ENCODE measurements at places on chromosomes 12 and 14.
A peak's percentile ranks its signal among the peaks of the same experiment; 100 is the strongest.

DNA sequence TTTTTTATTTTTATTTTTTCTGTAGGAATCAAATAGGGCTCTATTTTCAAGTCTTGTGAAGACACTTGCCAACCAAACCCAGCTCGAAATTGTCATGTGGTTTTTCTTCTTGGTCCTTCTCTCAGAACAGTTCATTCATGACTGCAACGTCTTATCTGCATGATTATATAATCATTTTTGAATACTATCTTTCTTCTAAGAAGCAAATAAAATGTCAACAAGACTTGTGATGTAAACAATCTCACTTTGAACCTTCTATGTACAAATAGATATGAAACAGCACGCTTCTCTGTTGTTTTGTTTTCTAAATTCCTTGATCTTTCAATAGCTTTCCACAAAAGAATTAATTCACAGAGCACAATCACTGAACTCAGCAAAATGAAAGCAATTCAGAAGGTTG is 320.7 kb downstream of the SOX5 start:
- H3K27ac ChIP-seq: no peak overlapping the region
- no peaks in the 10 kb centered on the region for H3K4me1 ChIP-seq
- H3K4me3 ChIP-seq: no peak overlapping the region
- H3K27me3 ChIP-seq: no peaks in the 10 kb centered on the region
- H3K36me3 ChIP-seq: no peaks in the 10 kb centered on the region

GRCh38 chr12:99053616-99054362 is 408.7 kb downstream of the APAF1 start:
- H3K4me3 ChIP-seq: no peak overlapping the region
- H3K27ac ChIP-seq: no peak overlapping the region
- H3K36me3 ChIP-seq: no peaks in the 10 kb centered on the region
- no peaks in the 10 kb centered on the region for H3K4me1 ChIP-seq
- no peak for DNase-seq
- no peaks in the 10 kb centered on the region for H3K27me3 ChIP-seq

- H3K4me1 ChIP-seq: peaks cover 75% of the 10 kb centered on the region
- no peaks in the 10 kb centered on the region for H3K27me3 ChIP-seq
- no peaks in the 10 kb centered on the region for H3K36me3 ChIP-seq
- no peak overlapping the region for H3K4me3 ChIP-seq
- peak; percentile 73 for DNase-seq
- peak overlapping the region; percentile 41 for H3K27ac ChIP-seq
Observed at GRCh38 chr12:104671409-104672095, 214.8 kb downstream of the CHST11 start.

DNA sequence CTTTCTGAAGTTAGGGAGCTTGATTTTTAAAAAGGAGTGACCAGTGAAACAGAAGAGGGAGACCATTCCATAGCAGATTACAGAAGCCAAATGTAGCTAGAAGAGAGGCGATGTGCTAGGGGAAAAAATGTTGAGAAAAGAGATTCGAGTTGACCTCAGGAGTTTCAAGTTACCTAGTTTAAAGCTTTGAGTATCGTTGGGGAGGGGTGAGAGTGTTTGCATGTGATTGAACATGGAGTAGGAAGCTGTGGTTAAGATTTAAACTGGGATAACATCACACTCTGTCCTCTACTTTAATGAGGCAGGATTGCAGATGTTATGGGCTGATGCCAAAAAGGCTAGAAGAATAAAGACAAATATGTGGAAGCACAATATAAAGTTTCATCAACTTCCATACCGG is 3.7 kb downstream of the LETMD1 start:
- no peak overlapping the region for H3K27ac ChIP-seq
- H3K27me3 ChIP-seq: no peaks in the 10 kb centered on the region
- peaks cover 71% of the 10 kb centered on the region for H3K36me3 ChIP-seq
- H3K4me3 ChIP-seq: no peak overlapping the region

DNA sequence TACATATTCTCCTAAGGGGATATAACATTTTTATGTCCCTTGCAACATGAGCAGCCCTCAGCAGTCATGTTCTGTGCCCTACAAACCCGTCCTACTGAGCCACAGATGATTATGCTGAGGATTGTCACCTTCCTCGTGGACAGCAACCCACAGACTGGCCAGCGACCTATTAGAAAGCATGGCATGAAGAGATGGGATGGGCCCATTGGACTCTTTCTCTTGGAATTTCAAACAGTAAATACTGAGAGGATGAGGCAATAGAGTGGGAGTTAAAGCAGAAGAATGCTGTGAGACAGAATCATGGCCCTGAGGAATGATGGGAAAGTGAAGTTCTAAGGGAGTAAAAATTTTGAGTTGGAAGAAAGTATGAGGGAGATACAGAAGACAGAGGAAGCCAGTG is 149.9 kb upstream of the BTG1 start:
- no peaks in the 10 kb centered on the region for H3K27me3 ChIP-seq
- no peak overlapping the region for H3K4me3 ChIP-seq
- peaks cover 13% of the 10 kb centered on the region for H3K4me1 ChIP-seq
- DNase-seq: no peak

DNA sequence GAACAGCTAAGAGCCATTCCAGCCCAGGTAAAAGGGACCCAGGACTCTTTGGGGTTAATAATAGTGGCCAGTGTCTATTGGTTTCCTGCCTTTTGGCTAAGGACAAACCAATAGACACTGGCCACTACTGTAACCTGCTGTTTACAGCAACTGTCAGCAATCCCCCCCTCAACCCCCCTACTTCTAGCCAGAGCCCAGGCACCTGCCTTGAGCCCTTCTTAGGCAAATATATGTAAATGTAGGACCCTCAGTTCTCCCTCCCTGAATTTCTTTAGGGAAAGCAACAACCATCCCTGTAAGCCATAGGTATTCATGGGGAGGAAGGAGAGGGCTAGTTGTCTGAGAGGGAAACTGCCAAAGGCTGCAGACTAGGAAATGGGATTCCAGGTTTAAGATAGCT is 22.3 kb downstream of the HOXC4 start:
- DNase-seq: no peak
- H3K4me3 ChIP-seq: no peak overlapping the region
- H3K36me3 ChIP-seq: no peaks in the 10 kb centered on the region
- H3K4me1 ChIP-seq: no peaks in the 10 kb centered on the region
- no peak overlapping the region for H3K27ac ChIP-seq
- H3K27me3 ChIP-seq: peaks cover 89% of the 10 kb centered on the region

DNA sequence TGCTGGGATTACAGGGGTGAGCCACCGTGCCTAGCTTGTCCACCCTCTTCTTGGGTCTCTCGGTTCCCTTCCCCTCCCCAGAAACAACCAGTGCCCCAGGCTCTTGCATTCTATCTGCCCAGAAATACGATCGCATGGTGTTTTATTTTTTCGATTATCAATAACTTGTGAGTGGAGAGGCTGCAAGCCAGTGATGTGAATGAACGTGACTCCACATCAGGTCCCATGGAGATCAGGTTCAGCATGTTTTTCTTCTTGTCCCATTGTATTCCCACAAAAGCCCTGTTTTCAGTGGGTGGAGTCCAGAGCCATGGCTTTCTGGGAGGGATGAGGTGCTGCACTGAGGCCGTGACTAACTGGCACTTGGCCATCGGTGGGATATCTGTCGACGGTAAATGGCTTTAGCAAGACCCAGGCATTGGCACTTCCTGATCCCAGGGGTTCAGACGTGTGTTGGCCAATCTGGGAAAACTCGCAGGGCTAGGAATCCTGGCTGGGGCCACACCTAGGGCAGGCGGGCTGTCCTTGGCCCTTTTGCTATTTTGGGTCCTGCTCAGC is 12.7 kb upstream of the HNF1A start:
- H3K4me3 ChIP-seq: no peak overlapping the region
- H3K27me3 ChIP-seq: no peaks in the 10 kb centered on the region
- H3K36me3 ChIP-seq: no peaks in the 10 kb centered on the region
- H3K27ac ChIP-seq: no peak overlapping the region
- no peak for DNase-seq

- DNase-seq: no peak
- H3K27me3 ChIP-seq: peaks cover 74% of the 10 kb centered on the region
- H3K36me3 ChIP-seq: no peaks in the 10 kb centered on the region
- H3K27ac ChIP-seq: no peak overlapping the region
Observed at GRCh38 chr12:44875417-44875953, 630 bp downstream of the NELL2 start.

DNA sequence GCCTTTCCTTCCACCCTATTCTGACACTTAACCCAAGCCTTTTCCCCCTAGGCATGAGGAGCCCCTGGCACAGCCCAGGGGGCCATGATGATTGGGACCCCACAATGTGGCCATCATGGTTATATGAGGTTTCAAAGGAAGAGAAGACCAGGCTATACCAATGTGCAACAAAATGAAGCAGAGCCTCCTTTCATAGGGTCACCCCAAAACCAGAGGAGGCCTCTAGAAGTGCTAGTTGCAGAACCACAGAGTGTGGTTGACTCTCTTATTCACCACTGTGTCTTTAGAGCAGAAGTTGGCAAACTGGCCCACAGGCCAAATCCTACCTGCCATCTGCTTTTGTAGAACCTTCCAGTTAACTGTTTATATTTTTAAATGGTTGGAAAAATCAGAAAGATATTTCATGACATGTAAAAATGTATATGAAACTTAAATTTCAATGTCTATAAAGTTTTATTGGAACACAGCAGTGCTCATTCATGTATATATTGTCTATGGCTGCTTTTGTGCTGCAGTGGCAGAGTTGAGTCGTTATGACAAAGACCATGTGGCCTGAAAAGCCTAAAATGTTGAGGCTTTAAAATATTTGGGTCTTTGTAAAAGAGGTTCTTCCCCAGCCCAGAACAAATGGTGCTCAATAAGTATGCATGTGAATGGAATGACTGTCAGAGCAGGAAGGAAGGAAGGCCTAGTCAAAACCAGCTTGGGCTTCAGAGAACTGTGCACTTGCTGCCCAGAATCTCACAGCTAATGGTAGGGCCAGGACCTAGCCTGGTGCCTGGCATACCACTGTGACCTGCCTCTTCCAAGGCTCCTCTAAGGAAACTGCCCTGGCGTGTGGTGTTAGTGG is 49.2 kb downstream of the SUSD6 start:
- no peak for DNase-seq
- H3K36me3 ChIP-seq: no peaks in the 10 kb centered on the region
- H3K27ac ChIP-seq: no peak overlapping the region
- peaks cover 57% of the 10 kb centered on the region for H3K4me1 ChIP-seq
- H3K4me3 ChIP-seq: no peak overlapping the region

DNA sequence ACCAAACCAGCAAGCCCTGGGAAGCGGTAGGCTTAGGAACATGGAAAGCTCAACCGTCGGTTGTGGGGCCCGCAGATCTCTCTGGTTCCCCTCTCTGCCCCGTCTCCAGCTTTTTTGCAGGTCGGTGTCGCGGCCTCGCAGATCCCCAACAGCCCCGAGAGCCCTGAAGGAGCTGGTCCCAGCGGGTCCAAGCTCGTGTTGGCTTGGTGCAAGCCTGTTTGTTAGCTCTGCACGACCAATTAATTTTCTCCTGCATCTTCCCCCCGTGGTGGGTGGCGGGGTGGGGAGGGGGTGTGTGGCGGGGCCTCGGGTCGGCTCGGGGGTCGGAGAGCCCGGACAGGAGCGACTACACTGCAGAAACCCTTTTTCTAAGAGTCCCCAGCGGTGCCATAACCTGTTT is 449 bp upstream of the SLC24A4 start:
- peaks cover 95% of the 10 kb centered on the region for H3K27me3 ChIP-seq
- peaks cover 15% of the 10 kb centered on the region for H3K4me1 ChIP-seq
- no peak overlapping the region for H3K4me3 ChIP-seq

GRCh38 chr14:44897845-44898151 is 63.9 kb downstream of the KLHL28 start:
- H3K36me3 ChIP-seq: peaks cover 15% of the 10 kb centered on the region
- peak overlapping the region; percentile 99 for H3K27ac ChIP-seq
- no peak for DNase-seq

DNA sequence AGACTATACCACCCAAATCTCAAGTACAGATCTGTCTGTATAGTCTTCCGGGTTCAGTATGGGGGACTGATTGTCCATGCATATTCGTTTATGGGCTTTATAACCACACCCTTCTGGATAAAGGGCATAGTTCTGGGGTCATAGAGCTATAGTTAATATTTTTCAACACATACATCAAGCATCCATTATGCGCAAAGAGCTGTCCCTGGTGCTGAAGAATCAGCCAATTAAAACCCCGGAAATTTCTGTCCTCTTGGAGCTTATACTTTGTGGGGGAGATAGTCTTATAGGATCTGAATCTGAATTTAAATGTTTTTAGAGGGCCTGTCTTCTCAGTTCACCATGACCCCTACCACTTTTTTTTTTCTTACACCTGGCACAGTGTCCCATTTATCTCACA is 256.7 kb downstream of the SUDS3 start:
- H3K27me3 ChIP-seq: no peaks in the 10 kb centered on the region
- H3K4me3 ChIP-seq: no peak overlapping the region
- H3K27ac ChIP-seq: no peak overlapping the region
- no peak for DNase-seq

DNA sequence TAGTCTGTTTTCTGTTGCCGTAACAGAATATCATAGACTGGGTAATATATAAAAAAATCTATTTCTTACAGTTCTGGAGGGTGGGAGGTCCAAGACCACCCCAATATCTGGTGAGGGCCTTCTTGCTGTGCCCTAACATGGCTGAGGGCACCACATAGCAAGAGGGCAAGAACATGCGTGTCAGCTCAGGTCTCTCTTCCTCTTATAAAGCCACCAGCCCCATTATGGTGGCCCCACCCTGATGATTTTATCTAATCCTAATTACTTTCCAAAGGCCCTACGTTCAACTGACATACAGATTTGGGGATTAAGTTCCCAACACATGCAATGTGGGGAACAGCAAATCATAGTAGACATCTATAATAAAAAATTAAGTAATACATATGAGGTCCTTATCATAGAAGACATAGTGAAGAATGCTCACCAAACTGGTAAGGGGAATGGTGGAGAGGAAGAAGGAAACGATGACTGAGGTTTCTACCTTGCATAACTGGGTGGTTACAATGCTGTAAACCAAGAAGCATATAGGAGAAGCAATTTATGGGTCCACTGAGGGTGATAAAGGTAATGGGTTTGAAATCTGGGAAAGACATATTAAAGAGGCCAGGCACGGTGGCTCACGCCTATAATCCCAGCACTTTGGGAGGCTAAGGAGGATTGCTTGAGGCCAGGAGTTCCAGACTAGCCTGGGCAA is 27.0 kb downstream of the BTBD7 start:
- no peak for DNase-seq
- peaks cover 30% of the 10 kb centered on the region for H3K4me1 ChIP-seq
- H3K4me3 ChIP-seq: no peak overlapping the region
- H3K36me3 ChIP-seq: no peaks in the 10 kb centered on the region
- H3K27ac ChIP-seq: no peak overlapping the region
- no peaks in the 10 kb centered on the region for H3K27me3 ChIP-seq

GRCh38 chr14:100533656-100534485 is 53.3 kb downstream of the BEGAIN start:
- H3K27ac ChIP-seq: no peak overlapping the region
- H3K36me3 ChIP-seq: peaks cover 12% of the 10 kb centered on the region
- H3K4me3 ChIP-seq: no peak overlapping the region
- no peaks in the 10 kb centered on the region for H3K27me3 ChIP-seq
- H3K4me1 ChIP-seq: no peaks in the 10 kb centered on the region

DNA sequence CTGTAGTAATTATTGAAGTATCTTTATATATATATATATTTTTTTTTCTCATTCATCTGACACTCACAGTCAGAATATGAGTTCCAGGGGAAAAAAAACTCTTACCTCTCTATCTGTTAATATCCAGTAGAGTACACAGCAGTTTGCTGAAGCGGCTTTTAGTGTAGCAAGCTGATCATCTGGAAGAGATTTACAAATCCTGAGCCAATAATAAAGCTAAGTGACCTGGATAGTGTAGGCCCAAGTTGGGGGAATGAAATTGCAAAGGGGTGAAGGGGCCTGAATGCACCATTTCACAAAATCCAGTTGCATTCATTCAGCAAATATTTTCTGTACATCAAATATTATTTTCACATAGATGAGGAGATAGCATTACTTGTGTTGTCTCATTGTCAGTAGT is 234.6 kb upstream of the FLRT2 start:
- no peaks in the 10 kb centered on the region for H3K36me3 ChIP-seq
- H3K4me3 ChIP-seq: no peak overlapping the region
- DNase-seq: no peak
- H3K27ac ChIP-seq: no peak overlapping the region

All from heart right ventricle (tissue), 16 donors.